A172 (cell line): ENCODE measurements at places on chromosomes 11 and 22.

DNA sequence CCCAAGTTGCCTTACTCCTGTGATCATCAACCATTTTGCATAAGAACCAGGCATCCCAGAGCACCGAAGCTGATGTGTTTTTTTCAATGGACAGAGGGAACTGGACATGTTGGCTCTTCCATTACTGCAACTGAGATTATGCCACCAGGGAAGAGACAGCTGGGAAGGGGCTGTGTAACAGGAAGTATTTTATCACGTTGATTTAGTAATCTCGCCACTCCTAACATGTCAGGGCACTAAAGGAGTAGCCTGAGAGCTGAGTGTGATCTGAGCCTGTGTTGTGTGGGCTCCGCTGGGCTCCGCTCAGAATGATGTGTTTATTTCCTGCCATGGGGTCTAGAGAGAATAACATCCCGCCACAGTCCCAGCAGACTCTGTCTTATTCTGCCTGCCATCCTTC, 165.4 kb downstream of the GRIK4 start:
- no peak for DNase-seq

DNA sequence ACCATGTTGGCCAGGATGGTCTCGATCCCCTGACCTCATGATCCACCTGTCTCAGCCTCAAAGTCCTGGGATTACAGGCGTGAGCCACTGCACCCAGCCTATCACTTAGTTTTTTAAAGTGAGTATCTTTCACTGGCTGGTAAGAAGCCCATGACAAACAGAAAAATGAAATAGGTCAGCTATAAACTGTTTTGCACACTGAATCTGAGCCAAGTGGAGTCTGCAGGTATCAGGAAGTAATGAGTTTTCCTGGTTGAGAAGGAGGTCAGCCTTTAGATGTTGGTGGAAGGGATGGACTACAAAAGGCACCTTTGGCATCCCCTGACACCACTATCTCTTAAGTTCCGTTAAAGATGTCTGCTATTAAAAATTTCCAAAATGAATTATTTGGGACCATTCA, 345.1 kb downstream of the AASDHPPT start:
- no peak for DNase-seq

DNA sequence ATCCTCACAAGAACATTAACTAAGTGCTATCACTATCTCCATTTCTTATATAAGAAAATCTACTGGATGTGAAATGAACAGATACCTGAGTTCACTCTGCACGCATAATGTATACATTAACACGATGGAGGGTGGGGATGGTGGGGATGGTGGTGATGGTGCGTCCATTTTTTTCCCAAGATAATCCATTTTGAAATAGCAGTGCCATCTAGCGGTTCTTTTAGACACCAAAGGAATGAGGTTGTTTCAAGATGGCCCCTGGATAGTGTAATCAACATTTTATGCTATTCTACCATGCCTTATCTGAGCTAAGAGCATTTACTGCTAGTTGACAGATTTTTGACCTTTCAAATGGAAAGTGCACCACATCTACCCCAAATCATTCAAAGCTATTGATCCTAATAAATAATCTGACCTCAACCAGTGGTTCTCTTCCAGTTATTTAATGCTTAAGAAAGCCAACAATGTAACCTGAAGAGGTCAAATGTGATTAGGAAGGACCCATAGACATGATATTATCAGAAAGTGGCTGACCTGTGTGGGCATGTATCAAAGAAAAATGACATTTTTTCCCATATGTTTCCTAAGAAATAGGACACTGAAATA, 714.7 kb upstream of the TENM4 start:
- DNase-seq = peak; percentile 56

DNA sequence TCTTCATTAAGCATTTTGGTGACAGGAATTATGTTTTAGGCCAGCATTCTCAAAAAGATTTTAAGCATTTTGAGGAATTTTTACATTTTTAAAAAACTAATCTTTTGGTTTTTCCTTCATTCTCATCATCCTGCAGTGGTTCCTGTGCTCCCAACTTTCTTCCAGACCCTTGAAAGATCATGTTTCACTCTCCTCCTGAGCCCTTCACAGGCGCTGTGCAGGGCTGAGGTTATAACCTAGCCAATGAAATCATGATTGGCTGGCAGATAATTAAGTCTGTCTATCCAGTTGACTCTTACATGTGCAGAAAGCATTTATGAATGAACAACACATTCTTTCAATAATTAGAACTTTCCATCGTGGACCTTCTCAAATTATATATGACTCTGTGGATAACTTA, 226.3 kb downstream of the DDX10 start:
- no peak for DNase-seq

GRCh38 chr11:69861901-69862300, 42.7 kb upstream of the FGF3 start:
- DNase-seq = no peak

GRCh38 chr11:34192481-34193401, 87.3 kb downstream of the NAT10 start:
- DNase-seq = peak; percentile 97

GRCh38 chr11:742156-742546, 5.1 kb upstream of the TALDO1 start:
- DNase-seq = no peak

DNA sequence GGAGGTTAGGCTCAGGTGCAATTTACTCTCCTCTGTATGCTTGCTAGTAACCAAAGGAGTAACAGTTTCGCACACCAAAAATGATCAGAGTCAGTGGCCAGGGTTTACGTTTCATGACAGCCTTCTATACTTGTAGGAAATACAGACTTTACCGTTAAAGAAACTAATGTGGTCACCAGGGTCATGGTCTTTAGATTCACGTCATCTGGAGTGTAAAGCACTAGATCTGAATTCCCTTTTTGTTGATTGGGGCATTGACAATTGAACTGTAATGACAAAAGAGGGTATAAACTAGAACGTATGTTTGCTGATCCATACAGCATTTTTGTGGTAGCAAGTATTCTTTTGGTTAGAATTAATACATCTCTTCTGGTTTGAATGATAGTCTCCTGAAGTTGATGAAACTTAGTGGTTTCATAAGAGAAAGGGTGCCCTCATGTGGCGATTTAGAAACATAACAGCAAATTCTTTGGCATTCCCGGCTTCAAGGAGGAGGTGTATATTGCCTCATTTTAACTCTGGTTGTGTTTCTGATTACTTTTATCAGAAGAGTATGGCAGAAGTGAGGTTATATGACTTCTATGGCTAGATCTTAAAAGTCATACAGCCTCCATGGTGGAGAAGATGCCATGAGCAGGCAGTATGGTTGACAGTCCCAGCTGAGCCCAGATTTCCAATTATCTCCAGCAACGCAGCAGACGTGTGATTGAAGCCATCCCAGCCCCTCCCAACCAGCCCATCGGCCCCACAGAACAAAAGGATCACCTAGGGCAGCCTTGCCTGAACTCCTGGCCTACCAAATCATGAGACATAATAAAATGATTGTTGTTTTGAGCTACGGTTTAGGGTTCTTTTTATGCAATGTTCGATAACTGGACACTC, 35.1 kb downstream of the MMP7 start:
- DNase-seq = peak; percentile 72

- DNase-seq = peak; percentile 42
These were observed 87.9 kb downstream of the NCAM1 start for GRCh38 chr11:113048820-113049768.

DNA sequence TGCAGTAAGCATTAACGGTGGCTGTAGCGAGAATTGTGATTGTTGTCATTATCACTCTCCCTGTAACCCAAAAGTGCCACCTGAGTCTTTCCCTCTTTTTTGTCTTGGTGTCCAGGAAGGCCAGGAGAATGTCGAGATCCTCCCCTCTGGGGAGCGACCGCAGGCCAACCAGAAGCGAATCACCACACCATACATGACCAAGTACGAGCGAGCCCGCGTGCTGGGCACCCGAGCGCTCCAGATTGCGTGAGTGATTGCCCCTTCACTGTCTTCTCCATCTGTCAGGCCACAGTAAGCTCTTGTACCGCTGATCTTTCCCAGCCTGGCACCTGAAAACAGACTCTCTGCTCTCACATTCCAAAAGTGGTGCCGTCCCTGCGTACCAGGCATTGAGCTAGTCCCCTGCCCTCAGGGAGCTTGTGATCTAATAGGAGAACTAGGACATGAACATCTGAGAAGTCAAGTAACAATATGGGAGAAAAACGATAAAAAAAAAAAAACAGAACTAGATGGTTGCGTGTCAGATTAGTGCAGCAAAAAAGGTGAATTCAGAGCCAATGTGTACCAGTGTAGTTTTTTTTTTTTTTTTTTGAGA, 5.8 kb downstream of the POLR2F start:
- DNase-seq = no peak

DNA sequence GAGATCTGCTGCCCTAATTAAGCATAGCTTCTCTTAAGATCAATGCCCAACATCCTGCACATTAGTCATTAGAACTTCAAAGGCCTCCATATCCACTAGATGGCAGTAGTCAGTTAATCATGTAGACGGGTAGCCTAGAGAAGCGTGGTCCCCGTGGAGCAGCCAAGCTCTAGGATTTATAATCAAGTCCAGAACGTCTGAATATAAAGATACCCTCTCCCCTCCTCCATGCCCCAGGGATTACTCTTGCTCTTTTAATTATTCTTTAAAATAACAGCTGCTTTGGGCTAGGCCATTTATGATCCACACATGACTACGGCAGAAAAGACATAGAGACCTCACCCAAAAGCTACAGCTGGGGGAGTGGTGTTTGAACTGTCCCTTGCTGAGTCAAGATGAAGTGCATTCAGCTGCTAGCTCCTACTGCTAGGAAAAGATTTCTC, 327.6 kb upstream of the PLET1 start:
- peak; percentile 68 for DNase-seq

- DNase-seq = no peak
These were observed 325.7 kb upstream of the C11orf87 start for GRCh38 chr11:109096266-109096665.

GRCh38 chr11:126355324-126355925, at the start of gene ST3GAL4:
TSS of gene ST3GAL4 (plus strand) at chr11:126355686. CDS start at chr11:126406156, 50,470 bp downstream.
- DNase-seq = peak; percentile 28

DNA sequence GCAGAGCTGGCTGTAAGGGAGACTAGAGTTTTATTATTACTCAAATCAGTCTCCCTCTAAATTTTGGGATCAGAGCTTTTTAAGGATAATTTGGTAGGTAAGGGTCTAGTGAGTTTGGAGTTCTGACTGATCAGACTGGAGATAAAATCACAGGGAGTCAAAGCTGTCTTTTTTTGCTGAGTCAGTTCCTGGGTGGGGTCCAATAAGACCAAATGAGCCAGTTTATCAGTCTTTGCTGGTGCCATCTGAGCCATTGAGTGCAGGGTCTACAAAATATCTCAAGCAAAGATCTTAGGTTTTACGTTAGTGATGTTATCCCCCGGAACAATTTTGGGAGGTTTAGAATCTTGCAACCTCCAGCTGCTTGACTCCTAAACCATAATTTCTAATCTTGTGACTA, 935.1 kb upstream of the RAG2 start:
- no peak for DNase-seq

GRCh38 chr22:32926600-32926999, 125.1 kb downstream of the TIMP3 start:
- DNase-seq = no peak

- DNase-seq = peak; percentile 96
These were observed 10.9 kb upstream of the MFNG start for GRCh38 chr22:37497062-37497599.

GRCh38 chr11:35944503-35945136, 758 bp downstream of the LDLRAD3 start:
- DNase-seq = no peak

DNA sequence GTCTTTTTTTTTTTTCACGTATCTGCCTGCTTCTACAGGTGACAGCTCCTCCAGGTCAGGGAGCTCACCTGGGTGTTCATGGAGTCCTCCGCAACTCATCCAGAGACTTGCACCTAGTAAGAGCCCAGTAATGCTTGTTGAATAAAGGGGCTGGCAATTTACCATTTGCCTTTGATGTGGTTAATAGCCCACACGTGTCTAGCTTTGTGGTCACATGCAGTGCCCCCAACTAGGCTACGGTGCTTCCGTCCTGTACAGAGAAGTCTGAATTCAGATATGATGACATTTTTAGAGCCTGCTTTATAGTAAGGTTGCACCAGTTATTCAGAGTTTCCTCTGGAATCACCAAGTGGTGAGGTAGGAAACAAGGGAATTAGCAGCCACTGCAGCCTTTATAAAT, 199.4 kb upstream of the MTMR2 start:
- DNase-seq = no peak

GRCh38 chr11:65516135-65516968, 8.5 kb upstream of the SCYL1 start:
- DNase-seq = no peak

DNA sequence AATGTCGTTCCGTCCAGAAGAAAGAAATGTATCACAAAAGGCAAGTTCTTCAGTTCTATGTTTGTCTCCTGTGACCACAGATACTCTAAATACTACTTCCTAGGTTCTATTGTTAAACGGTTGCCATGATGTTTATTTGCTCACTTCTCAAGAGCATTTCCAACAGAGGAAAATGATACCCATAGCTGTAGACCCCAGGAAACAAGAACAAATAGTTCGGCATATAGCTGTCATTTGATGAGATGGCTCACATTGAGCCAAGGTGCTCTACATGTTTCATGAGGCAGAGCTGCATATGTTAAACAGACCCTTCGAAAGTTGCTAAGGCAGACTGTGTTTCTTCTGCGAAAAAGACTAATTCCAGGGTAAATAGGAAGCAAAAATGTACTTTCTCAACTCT, 15.4 kb upstream of the ANGPTL5 start:
- DNase-seq = no peak

DNA sequence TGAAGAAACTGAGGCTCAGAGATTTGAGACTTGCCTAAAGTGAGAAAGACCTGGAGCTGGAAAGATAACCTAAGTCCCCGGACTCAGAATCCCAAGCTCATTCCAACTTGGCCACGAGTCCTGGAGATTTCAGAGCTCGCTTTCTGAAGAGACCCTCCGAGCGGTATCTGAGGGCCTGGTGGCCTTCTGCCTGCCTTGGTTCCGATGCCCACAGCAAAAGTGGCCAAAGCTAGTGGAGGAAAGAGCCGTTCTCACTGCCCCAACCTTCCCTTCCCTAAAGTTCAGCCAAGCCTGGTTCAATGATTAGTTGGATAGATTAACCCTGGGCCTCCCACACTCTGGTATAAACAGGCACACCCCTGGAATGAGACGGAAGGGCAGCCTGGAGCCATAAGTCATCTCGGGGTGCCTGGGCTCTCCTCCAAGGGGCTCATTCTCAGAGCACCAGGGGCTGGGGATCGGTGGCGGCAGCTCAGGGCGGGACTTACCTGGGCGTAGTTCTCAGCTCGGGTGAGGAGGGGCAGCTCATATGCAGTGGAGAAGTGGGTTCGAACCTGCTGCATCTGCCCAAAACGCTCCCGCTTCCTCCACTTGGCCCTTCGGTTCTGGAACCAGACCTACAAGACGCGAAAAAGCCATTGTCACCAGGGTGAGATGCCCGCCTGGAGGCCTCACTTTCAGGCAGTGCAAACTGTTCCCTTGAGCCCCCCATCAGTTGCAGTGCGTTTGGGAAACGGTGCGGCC, 42.8 kb downstream of the ALX4 start:
- DNase-seq = no peak

GRCh38 chr11:13784855-13785254, 116.4 kb downstream of the FAR1 start:
- DNase-seq = no peak

GRCh38 chr11:116605543-116606459, 167.0 kb downstream of the BUD13 start:
- peak; percentile 36 for DNase-seq
